ENCODE measurements at places on chromosomes 16 and 17.

GRCh38 chr16:64428463-64429113, 693.3 kb downstream of the CDH11 start:
- DNase-seq = no peak

- no peak for DNase-seq
Observed at GRCh38 chr16:5642436-5642835, 544.8 kb upstream of the EEF2KMT start.

DNA sequence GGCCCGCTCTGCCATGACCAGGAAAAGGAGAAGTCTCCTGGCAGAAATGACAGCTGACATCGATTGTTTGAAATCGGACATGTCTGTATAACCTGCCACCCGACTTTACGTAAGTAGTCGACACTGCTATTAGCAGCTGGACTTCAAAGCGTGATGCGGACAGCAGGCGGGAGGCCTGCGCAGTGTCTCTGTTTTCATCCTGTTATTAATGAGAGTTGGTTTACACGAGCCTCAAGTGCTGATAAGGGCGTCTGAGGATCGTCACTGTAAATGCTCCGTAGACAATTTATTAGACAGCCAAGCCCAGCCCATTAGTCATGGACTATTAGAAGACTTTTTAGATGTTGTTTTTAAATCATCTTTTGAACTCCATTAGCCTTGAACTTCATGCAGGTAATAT, 328.3 kb downstream of the FOXL1 start:
- no peak for DNase-seq

GRCh38 chr16:47876511-47876910, 279.3 kb downstream of the ABCC12 start:
- DNase-seq = no peak

- DNase-seq = peak; percentile 83
Observed at GRCh38 chr16:27235055-27235937, 32.0 kb downstream of the KDM8 start.

- DNase-seq = no peak
Observed at GRCh38 chr17:30720013-30720471, 104.5 kb downstream of the CRLF3 start.

DNA sequence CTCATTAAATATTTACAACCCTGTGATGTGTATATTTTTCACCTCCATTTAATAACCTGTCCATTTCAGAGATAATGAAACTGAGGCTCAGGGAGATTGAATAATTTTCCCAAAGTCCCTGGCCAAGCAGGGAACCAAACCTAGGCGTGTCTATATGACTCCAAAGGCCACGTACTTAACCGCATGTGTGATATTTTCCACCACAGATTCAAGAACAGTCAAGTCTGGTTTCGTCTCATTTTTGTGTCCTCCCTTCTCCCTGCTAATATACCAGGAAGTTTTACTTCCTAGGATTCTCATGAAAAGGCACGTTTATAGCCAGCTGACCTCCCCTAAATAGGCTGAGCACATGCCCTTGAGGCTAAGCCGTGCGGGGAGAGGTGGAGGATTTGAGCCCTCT, 15.3 kb downstream of the WFIKKN2 start:
- DNase-seq = no peak

- DNase-seq = peak; percentile 40
Observed at GRCh38 chr17:39209317-39210092, 9.4 kb downstream of the RPL19 start.

DNA sequence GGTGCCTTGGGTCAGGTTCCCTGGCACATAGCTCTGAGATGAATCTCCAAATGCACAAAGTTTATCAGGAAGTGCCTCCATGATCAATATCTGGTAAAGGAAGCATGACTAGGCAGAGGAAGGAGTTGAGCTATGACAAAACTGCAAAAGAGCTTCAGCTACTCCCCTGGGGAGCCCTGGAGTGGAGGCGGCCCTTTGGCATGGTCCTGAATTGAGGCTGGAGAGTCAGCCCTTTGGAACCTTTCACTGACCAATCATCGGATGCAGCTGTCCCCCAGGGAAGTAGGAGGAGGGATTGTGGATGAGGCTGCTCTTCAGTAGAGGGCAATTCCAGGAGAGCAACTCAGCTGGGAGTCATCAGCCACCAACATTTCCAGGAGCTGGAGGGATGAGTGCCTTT, 46.1 kb upstream of the NLRP1 start:
- DNase-seq = no peak

DNA sequence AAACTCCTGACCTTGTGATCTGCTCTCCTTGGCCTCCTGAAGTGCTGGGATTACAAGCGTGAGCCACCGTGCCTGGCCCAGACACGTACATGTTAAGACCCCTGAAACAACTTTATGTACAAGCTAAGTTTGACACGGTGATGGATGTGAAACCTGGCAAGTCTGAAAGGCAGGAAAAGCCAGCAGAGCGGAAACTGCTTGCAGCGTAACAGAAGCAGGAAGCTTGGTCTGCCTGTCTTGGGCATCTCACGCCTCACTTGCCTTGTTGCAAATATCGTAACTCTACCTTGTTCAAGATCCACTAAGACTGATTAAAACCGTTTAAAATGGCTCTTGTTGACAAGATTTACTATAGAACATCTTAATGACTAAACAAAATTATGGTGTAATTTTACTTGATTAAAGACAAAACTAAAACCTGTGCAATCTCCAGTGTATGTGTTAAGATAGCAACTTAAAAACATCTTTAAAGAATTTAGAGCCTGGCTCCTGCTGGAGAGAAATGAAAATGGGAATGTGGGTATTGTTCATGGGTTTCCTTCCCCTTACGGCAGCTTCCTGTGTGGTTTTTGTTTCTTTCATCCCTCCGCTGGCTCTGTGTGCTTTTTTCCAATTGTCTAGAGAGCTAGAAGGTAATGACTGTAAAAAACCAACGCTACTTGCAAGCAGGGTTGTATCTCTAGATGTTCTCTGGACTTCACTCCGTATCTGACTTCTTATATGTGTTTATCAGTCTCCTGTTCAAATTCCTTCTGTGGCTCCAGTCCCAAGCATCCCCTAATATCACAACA, 477.6 kb downstream of the XYLT1 start:
- no peak for DNase-seq

DNA sequence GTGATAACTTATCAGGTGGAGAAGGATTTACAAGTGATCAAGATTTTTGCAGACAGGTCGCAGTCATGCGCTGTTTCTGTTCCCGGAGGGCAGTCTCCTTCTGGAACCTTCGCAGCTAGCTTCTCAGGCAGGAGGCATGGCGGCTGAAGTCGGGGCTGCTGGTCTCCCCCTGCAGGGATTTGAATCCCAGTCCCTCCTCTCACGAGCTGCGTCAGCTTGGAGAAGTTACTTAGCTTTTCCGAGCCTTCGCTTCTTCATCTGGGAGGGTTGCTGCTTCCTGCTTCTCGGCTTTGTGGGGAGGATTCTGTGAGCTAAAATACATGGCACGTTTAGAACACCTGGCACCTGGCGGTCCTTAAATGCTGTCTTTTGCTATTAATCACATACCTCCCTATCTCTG, 287.8 kb upstream of the FOXF1 start:
- DNase-seq = no peak

GRCh38 chr17:73803964-73804435, 159.8 kb upstream of the SDK2 start:
- no peak for DNase-seq

DNA sequence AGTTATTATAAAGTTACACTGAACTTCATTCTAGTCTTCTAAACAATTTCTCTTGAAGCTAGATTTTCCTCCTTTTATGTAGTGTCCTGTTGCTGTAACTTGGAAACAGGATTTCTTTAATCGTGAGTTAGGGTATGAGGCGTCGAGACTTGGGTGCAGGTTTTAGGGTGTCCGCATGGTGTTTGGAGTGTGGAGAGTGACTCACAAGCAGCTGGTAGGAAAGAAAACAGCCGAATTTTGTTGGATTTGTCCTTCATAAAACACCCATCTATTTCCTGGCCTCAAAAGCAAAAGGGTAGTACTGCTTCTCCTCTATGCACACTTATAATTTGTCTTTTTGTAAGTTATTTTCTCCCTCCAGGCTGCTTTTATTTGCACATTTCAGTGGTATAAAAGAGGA, 1.6 kb downstream of the RPTOR start:
- DNase-seq = no peak

DNA sequence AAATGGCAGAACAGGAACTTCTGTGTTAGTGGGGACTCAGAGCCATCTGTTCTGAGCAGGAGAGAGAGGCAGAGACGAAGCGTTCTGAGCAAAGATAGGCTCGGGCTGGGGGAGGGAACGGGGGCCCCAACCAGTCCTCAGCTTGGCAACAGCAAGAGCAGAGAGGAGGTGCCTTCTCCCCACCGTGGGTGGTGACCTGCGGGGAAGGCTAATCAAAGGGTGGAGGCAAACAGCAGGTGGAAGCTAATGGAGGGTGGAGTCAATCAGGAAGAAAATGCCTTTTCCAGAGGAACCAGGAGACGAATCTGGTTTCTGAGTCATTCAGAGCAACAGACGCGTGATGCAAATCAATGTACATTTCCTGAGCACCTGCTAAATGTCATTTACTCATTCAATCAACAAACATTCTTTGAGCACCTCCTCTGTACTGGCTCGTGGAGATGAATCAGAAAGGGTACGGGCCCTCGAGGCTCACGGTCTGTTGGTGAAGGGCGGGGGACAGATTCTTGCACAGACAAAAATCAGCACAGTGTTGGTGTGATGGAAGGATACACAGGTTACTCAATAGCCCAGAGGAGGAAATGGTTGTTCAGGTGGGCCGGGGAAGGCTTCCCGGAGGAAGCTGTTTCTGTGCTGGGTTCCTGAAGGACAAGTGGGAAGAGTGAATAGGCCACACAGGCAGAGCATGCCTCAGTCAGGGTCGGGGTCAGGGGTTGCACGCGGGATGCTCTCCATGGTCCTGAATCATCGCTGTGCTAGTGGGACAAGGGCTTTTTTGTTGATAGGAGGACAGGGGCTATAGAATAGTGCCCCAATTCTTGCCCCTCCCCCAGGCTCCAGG, 5.7 kb upstream of the SPNS2 start:
- DNase-seq = no peak

DNA sequence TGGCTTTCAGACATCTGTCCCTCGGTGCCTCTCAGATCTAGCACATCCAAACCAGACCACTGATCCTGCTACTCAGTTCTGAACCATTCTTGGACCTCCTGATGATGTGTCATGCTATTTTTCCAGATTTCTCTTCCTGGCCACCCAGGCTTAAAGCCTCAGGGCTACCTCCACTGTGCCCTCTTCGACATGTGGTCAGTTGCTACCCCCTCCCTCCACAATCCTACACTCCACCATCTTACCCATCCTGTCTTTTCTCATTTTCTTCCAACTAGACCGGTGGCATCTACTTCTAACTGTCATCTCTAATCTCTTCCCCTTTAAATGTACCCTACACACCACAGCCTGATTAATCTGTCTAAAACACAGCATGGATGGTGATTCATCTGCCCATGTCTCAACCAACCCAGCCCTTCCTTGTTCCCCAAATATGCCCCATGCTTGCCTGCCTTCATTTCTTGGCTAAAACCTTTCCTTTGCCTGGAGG, 478.6 kb downstream of the SLC39A11 start:
- DNase-seq = no peak

DNA sequence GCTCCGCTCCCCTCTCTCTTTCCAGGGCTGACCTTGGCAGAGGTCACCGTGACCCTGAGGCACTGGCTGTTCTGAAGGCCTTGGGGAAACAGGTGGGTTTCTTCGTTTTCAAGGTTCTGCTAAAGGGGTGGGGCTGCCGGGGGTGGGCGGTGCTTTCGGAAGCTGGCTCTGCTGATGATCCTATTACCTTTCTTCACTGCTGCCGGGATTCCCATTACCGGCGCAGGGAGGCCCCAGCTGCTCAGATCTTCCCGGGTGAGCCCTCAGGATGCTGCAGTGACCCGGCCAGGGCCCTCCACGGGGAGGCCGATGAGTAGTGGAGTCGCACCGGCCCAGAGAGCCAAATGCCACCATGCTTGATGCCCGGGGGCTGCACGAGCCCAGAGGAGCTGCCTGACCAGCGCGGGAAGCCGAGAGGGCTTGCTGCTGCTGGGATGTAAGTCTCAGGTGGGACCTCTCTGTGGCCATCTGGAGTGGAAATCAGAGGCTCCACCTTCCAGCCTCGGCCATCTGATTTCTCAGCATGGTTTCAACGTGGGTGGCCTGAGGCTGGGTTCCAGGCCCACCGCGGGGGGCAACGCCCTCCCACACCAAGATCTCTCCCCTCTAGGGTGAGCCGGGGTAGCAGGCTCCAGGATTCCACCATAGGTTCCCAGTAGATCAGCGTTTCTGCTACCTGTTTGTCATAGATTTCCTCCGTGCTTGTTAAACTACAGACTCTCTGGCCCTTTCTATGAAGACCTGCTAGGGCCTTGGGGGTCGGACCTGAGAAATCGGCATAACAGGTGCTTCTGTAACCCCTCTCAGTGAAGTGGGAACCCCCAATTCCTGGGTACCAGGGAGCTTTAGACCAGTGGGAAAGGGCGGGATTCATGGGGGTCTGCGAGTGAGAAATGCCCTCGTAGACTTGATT, 21.6 kb upstream of the ADCY7 start:
- DNase-seq = no peak

DNA sequence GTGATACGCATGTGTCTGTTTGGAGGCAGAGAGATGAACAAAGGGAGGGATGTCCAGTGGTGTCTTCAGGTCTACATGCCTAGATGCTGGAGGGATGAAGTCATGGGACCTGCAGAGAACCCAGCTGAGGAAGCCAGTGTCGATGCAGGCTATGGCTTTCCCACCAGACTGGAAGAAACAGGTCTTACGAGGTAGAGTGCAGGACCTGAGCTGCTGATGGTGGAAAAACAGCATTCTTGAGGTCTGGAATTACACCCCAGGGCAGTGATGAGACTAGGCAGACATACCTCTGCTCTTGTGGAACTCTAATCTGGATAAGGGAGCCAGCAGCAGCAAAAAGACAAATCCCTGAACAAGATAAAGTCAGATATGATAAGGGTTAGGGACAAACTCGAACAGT, 37.4 kb downstream of the ARSG start:
- DNase-seq = no peak

DNA sequence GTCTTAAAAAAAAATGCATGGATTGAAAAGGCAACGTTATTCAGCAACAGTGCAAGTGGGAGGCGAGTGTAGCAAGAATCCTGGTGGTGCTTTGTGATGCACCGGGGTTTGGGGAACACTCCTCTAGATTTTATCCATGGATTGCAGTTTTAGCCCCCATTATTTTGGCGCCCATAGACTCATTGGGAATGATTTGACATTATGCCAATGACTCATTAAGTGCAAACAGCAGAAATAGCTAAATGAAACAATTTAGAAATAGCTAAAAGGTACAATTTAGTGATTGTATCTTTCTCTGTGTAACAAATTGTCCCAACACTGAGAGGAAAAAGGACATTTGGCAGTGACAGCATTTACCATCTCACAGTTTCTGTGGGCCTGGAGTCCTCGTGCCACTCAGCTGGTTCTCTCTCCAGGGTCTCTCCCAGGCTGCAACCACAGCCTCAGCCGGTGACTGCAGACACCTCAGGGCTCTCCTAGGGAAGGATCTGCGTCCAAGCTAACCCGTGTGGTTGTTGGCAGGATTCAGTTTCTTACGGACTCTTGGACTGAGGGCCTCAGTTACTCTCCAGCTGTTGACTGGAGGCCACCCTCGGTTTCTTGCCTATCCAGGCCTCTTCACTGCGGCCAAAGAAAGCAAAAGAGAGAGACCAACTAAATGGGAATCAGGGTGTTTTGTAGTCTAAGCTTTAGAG, 398.7 kb downstream of the SNX29 start:
- no peak for DNase-seq

GRCh38 chr17:68294196-68294555, 2.9 kb downstream of the ARSG start:
- no peak for DNase-seq

All from stimulated activated CD4-positive, alpha-beta T cell treated with anti-CD3 and anti-CD28 coated beads, Interleukin-1b, Interleukin-23, amount 100 ng/mL, for 1 hour (primary cell).